LoVo (cell line): ENCODE measurements at places on chromosomes 1 and 21.

DNA sequence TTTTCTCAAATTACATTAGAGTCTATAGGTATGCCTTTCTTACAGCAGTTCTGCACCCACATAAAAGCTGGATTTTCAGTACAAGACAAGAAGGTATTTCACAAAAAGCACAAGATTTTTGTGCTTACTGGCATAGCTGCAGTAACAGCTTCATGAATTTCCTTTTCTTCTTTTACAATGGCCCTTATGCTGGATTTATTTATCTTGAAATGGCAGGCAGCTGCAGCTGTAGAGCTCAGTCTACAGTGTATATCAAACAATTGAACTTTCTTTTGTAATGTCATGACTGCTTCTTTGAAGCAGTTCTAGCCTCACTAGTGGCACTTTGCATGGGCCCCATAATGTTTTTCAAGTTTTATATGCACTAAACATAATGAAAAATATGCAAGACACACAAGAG, 510.2 kb downstream of the KCNT2 start:
- DNase-seq = no peak

DNA sequence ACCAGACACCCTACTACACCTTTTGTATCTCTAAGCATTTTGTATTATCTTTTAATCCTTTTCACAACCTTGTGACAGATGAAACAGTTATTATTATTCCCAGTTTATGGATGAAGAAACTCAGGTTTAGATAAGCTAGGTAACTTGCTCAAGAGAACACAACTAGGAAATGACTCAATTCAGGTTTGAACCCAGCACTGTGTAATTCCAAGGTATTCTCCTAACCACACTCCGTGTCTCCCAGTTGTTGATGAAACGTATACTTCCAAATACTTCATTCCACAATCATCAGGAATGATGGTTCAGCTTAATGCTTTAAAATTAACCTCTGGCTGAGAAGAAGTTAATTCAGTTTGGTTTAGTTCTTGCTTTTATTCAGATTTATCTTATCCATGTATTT, 51.7 kb upstream of the MRPS6 start:
- DNase-seq = no peak

GRCh38 chr1:110348771-110349170, 9.6 kb downstream of the RBM15 start:
- no peak for DNase-seq

GRCh38 chr1:186155594-186155993, 219.5 kb downstream of the TPR start:
- DNase-seq = peak; percentile 49

DNA sequence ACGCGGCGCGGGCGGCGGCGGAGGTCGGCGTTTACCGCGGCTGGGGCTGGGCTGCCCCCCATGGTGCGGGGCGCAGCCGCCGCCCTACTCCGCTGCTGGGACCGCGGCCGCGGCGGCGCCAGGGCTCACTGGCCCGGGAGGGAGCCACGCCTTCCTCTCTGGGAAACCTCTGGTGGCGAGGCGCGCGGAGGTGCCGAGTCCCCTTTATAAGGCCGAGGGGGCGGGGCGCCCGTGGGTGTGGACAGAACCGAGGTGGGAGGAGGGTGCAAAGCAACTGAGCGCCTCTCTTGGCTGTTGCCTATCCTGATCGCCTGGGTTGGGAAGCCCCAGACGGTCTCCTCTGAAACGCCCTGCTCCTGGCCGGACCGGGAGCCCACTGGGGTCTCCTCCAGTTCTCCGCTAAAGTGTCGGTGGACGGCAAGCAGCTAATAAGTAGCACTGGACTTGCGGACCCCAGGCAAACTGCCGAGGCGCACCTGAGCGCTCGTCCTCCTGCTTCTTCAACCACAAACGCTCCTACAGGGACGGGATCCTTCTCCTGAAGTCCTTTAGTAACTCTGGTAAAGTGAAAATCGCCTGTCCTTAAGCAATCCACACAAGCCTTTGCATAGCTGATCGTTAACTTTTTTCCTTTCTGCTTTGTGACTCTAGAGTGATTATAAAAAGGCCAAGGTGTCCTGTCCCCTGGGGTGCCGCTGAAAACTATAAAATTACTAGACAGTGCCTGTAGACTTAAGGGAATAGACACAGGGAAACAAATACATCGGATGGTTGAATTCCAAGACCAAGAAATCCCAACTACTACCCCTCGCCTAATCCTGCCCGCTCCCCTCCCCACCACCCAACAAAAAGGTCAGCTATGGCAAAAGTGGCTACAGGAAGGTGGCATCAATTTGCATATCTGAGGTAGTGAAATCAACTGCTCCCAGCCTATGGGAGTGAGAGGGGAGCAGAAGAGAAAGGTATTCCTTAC, at the start of gene PTGER3:
PTGER3 (minus strand) TSS at position 182 of the 973 bp plus-strand sequence. CDS start 239 bp downstream, outside the sequence.
- peak; percentile 52 for DNase-seq

GRCh38 chr21:46226146-46226545, 2.4 kb downstream of the LSS start:
- no peak for DNase-seq

GRCh38 chr1:160767395-160768294, 28.3 kb upstream of the LY9 start:
- DNase-seq = no peak

DNA sequence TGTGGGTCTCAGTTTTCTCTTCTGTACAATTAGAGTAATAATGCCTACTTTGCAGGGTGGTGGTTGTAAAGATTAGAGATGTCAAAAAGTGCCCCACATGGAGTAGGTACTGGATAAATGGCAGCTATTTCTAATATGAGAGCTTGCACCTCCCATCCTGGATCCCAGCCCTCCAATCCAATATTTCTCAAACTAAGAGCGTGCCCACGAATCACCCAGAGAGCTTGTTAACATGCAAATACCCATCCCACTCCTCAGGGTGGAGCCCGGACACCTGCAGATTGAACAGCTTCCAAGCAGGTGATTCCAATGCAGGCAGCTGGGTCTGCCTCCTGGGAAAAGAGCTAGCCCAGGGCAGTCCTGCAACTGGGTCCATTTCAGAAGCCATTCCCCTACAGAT, 33.0 kb downstream of the LRRN2 start:
- DNase-seq = no peak

DNA sequence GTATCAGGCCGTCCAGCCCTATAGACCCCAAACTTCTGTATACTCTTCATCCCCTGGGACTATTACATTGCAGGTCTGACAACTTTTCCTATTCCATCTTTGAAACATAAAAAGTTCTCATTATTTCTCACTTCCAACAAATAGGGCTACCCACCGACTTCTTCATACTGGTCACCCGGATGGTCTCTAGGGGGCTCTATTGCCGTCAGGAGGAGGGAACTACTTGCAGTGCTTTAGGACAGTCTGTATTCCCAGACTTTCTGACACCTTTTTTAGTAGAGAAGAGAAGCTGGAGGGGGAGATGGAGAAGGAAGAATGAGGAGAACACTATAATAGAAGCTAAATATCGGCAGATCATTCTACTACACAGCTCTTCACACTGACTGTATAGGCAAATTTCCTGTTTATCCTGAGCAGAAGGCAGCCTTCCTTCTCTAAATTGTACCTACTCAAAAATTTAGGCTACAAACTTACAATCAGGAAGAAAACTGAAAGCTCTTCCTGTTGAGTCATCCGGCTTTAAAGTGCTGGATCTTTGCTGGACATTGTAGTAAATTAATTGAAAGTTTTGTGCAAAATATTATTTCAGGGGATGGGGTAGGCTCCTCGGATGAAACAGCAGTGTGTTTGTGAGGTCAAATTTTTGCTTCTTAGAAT, 54.6 kb downstream of the CDC7 start:
- no peak for DNase-seq

DNA sequence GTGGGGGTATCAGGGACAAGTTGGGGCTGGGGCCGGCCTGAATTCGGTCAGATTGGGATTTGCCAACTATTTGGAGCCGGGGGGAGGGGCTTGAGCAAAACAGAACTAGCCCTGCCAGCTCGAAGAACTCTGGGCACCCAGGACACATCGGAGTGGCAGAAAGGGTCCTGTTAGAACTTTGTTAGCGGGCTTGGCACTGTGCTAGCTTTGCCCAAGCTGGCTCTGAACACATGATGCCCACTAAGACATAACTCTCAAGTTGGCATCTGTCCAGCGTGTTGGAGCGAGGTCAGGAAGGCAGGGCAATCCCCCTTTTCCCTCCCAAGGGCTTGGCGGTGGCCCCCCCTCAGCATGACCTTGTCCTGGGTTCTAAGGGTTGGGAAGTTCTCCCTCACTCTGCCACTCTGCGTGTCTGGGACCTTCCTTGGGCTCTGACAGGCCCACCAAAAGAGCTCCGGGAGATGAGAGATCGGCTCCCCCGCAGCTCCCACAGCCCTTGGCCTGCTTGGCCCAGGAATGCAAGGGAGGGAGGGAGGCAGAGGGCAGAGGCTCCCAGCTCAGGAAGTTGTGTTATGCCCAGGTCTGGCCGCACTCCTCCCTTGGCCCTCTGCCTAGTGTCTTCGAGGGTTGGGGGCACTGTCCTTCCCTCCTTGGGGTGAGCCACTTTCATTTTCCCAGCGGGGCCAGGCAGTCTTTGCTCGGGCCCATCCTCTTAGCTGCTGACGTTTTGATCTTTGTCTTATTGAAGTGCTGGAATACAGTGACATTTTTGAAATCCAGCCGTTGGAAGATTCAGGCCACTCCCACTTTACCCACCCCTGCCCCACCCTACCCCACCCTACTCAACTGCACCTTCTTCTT, 1.2 kb downstream of the LMNA start:
- DNase-seq = peak; percentile 69

DNA sequence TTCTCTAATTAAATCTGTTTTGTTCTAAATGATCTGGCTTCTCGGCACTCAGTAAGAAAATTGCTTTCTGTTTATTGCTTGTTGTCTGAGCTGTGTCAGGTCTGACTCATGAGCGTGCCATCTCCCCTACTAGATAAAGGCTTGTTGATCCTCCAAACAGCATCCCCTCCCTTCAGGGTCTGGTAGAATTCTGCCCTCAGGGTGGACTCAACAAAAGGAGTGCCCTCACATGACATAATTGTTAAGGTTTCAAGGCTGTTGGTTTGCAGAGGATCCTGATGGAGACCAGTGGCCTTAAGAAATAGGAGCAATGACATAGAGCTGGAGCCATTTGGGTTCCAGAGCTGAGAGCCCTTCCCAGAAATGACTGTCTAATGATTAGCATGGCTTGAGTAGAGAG, 36.0 kb upstream of the ATP2B4 start:
- peak; percentile 73 for DNase-seq

DNA sequence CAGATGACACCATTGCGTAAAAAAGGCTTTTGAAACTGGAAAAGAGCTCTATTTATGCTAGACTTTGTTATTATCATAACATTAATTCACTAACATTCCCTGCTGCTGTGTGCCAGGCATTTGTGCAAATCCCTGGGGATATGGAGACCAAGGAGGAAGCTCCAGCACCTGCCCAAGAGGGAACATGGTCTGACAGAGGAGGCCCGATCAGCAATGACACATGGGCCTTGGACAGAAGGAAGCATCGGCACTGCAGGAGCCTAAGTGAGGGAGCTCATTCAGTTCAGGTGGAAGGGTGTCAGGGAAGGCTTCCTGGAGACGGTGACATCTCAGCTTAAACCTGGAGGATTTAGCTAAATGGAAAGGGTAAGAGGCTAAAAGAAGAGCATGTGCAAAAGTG, 13.9 kb downstream of the CAMK2N1 start:
- no peak for DNase-seq

GRCh38 chr1:228453614-228454013, 33.6 kb upstream of the RNF187 start:
- no peak for DNase-seq

- DNase-seq = no peak
These were observed 30.2 kb upstream of the KCNA2 start for GRCh38 chr1:110636149-110636935.

- no peak for DNase-seq
These were observed 29.2 kb downstream of the POFUT2 start for GRCh38 chr21:45258466-45258865.

DNA sequence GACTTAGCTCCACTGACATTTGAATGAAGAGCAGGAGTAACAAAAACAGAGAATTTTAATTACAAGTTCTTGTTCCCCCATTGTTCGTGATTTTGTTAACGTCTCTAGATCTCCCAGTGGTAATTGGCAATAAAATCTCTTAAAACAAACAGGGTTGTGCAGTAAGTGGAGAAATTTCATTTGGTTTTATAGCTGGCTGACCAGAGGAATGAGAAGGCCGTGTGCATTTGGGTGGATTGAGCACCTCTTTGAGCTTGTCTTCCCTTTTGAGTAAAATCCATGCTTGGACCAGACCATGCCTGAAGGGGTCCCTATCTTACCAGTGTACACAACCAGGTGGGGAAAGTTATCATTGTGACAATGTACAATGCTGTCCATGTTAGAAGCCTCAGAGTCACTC, 137.8 kb downstream of the HIVEP3 start:
- DNase-seq = no peak

DNA sequence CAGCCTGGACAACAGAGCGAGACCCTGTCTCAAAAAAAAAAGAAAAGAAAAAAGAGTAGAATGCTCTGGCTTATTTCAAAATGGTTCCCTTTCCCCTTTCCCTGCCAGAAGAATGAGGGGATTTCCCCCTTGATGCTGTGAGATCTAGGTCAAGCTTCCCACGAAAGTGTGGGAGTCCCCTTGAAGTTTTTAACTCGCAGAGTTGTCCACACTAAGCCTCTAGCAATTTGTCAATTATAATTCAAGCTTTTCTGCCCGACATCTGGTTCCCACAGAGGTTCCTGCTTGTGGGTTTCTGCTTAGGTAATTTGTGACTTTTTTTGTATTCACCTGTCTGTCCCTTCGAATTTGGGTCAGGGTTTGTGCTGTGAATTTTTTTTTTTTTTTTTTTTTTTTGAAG, 62.8 kb downstream of the ZFYVE9 start:
- no peak for DNase-seq

DNA sequence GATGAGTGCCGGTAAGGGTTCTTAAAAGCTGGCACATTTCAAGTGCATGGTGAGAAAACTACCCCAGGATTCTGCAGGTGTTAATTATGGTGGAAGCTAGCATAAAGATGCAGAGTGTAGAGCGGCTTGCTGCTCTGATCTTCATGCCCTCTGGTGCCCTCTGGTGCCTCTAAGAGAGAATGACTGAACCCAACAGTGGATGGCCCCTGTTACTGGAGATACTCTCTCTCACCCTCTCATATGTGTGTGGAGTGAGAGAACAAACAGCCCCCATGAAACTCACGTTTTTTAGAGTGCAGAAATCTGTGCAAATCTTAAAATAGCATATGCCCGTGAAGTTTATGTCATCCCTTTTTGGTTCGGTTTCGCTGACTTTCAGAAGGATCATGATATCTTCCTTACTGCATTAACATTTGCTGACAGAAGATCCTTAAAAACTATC, 90.0 kb downstream of the GRIK1 start:
- peak; percentile 58 for DNase-seq

DNA sequence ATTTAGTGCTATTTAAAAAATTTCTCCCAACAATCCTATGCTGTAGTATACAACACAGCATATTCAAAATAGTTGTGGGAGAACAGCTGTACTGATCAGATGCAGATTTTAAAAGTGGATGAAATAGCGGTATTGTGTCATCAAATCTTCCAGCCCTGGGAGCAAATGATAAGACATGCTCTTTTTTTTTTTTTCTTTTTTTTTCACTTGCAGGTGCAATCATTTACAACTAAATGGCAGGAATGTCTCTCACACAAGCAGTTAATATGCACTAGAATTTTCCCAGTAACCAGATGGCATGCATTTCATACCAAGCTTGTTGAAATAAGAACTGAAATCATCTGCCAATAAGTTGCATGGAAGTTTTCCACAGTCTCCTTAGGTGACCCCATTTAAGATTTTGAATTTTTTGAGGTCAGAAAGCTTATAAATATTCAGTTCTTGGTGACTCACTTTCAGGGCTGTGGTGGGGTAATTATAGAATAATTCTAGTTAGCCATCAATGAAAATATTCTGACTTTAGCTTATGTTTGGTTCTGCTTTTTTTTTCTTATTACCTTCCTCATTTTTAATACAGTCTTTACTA, 623.9 kb upstream of the NR5A2 start:
- no peak for DNase-seq

GRCh38 chr1:176878750-176879536, 285.6 kb downstream of the ASTN1 start:
- DNase-seq = no peak
